ENCODE measurements at places on chromosomes 2 and 18. TPM values are rescaled to one million over a fixed set of nuclear protein-coding genes. Genes with fewer than 3 reads are reported as not detected.

CNTNAP5 gene
- not detected for polyA plus RNA-seq

CD8A gene
- polyA plus RNA-seq: 0.02 TPM

DNA sequence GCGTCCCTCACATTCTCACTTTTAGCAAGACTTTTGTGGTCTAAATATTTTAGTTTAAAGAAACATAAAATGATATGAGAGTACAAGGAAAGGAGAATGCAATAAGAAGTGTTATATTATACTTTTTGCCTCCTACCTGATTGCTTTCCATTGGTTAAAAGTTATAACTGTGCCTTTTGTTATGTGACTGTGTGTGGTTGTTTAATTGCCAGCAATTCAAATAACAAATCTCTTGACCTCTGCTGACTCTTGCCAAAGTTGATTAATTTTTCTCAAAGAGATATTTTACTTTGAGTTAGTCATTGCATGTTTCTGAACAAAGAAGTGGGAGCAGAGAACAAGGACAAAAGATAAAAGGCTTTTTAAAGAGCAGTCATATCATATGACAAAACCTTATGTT is 599.5 kb downstream of the SUCLG1 start:
- H3K4me3 ChIP-seq: no peak overlapping the region
- no peak for DNase-seq
- H3K4me1 ChIP-seq: no peaks in the 10 kb centered on the region
- no peaks in the 10 kb centered on the region for H3K36me3 ChIP-seq
- no peak overlapping the region for H3K27ac ChIP-seq

PLCD4 gene
- 15.3 TPM for polyA plus RNA-seq

COMMD1 gene
- polyA plus RNA-seq: 35.8 TPM

- no peak for DNase-seq
- peak overlapping the region; percentile 58 for H3K4me3 ChIP-seq
- no peaks in the 10 kb centered on the region for H3K27me3 ChIP-seq
- H3K4me1 ChIP-seq: peaks cover 11% of the 10 kb centered on the region
- no peaks in the 10 kb centered on the region for H3K36me3 ChIP-seq
Measured at GRCh38 chr18:50374220-50374752, 560 bp upstream of the SKA1 start.

GRCh38 chr18:67770520-67770919 is 254.0 kb upstream of the DSEL start:
- no peaks in the 10 kb centered on the region for H3K36me3 ChIP-seq
- no peak overlapping the region for H3K27ac ChIP-seq
- peaks cover 9% of the 10 kb centered on the region for H3K4me1 ChIP-seq
- no peak for DNase-seq

CFAP65 gene
- not detected for polyA plus RNA-seq

KCNG2 gene
- not detected for polyA plus RNA-seq

DNA sequence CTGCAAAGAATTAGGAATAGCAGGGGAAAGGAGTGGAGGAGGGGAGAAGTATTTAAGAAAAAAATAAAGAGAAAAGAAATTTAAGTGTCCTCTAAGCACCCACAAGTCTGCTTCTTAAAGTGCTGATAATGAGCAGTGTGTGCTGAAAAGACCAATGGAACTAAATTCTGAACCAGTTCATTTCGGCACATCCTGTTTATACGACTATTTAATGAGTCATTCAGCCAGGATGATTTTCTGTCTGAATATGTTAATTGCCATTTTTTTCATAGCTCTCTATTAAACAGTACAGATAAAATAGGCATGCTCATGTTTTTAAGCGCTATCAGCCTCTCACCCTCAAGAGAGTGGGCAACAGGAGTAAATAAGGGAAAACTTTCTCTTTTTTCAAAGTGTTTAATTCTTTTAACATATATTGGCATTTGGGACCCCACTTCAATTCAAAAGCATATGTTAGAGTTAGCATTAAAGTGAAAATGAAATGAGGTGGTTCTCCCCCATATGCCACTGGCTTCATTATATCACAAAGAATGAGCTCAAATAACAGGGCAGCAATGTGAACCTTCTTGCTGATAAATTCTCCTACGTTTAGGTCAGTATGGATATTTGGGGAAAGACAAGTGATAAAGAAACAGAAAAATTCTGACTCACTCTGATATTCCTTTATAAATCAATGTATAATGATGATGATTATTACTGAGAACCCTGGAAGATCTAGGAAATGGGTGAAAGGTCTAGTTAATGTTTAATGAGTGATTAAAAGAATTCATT is 87.5 kb downstream of the TCF4 start:
- H3K4me1 ChIP-seq: peaks cover 9% of the 10 kb centered on the region
- H3K4me3 ChIP-seq: peak overlapping the region; percentile 6
- H3K27ac ChIP-seq: no peak overlapping the region
- no peaks in the 10 kb centered on the region for H3K36me3 ChIP-seq
- no peaks in the 10 kb centered on the region for H3K27me3 ChIP-seq

GRCh38 chr2:128321784-128322714 is 3.4 kb upstream of the HS6ST1 start:
- no peak for DNase-seq
- peaks cover 4% of the 10 kb centered on the region for H3K4me1 ChIP-seq
- H3K4me3 ChIP-seq: peak overlapping the region; percentile 62
- no peaks in the 10 kb centered on the region for H3K36me3 ChIP-seq
- H3K27me3 ChIP-seq: no peaks in the 10 kb centered on the region

DNA sequence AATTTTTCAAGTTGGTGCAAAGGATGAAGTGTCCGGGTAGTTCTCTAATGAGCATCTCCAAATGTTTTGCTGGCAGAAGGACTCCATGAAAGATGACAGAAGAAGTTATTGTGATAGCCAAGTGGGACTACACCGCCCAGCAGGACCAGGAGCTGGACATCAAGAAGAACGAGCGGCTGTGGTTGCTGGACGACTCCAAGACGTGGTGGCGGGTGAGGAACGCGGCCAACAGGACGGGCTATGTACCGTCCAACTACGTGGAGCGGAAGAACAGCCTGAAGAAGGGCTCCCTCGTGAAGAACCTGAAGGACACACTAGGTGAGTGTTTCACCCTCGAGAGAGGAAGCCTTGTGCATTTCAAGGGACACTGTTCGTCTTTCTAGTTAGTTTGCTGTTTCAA is 110.3 kb downstream of the NCK2 start:
- no peak overlapping the region for H3K4me3 ChIP-seq
- H3K27ac ChIP-seq: peak overlapping the region; percentile 65
- DNase-seq: no peak
- H3K4me1 ChIP-seq: peaks cover 48% of the 10 kb centered on the region

NPC1 gene
- 43.0 TPM for polyA plus RNA-seq

GRCh38 chr2:149200109-149200520 is 130.3 kb upstream of the LYPD6 start:
- H3K36me3 ChIP-seq: no peaks in the 10 kb centered on the region
- H3K27me3 ChIP-seq: no peaks in the 10 kb centered on the region
- H3K4me1 ChIP-seq: peaks cover 16% of the 10 kb centered on the region
- H3K27ac ChIP-seq: no peak overlapping the region
- no peak overlapping the region for H3K4me3 ChIP-seq

DNA sequence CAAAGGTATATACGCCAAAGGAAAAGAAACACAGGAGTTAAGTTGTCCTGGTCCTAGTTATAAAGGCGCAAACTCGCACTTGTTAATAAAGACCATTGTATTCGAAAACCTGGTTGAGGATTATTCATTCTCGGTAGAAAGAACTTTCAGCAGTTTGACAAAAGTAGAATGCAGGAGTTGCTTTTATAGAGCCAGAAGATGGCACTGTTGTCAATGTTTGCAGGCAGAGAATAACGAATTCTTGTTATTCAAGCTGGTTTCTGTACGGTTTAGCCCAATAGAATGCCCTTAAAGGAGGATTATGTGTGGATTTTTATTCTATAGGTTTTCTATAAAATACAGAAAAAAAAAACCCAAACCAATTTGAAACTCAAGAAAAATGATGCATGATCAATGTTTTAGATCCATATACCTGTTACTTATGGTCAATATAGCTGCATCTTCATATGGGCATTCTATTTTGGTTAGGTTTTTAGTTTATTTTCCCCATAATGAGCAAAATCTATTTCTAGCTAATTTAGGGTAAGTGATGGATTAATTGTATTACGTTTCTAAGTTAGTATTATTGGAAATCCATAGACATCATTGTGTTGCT is 510.3 kb downstream of the PLCL1 start:
- no peak for DNase-seq
- H3K36me3 ChIP-seq: no peaks in the 10 kb centered on the region
- H3K4me3 ChIP-seq: no peak overlapping the region
- H3K4me1 ChIP-seq: no peaks in the 10 kb centered on the region

DNA sequence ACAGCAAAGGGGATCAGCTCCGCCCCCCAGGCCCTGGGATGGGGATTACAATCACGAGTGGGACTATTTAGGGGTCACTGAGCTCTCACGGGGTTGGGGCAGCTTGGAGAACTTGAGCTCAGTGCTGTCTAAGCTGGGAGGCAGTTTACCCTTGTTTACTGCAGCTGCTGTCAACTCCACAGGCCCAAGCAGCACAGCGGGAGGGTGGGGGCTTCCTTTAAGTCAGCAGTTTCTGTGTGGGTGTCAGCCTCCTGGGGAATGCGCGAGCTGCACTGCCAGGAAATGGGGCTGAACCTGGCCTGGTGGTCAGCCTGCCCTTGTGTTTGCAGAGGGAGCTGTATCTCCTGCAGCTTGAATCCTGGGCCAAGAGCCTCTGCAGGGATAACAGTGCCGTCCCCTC is 29.8 kb downstream of the TOGARAM2 start:
- no peaks in the 10 kb centered on the region for H3K36me3 ChIP-seq
- no peak for DNase-seq
- no peak overlapping the region for H3K27ac ChIP-seq
- peaks cover 15% of the 10 kb centered on the region for H3K27me3 ChIP-seq
- no peaks in the 10 kb centered on the region for H3K4me1 ChIP-seq
- H3K4me3 ChIP-seq: no peak overlapping the region

DNA sequence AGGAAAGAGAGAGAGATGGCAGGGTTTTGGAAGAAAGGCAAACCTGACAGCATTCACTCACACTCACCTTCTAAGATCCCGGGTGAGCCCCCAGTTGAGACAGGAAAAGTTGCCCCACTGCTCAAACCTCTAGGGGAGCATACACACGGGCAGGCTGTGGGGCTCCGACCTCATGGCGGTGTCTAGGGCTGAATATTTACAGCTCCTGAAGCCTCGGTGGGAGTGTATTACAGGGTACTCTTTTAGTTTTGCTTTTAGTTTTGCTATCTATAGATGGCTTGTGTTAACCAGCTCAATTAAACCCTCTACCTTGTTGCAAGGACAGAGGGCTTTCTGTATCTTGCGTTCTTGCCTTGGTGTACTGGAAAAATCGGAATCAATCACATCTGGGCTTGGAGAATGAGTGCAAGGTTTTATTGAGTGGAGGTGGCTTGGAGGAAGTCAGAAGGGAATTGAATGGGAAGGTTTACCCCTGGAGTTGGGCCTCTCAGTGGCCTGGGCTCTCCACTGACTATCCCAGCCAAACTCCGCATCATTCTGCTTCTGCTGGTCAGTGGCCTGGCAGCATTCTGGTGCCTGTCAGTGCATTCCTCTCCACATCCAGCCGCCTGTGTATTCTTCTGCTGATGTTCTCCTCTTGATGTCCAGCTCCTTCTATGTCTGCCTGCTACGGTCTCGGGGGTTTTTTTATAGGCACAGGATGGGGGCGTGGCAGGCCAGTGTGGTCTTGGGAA is 10.1 kb upstream of the IFIH1 start:
- H3K36me3 ChIP-seq: no peaks in the 10 kb centered on the region
- no peaks in the 10 kb centered on the region for H3K4me1 ChIP-seq

GRCh38 chr2:141557329-141558095 is 573.3 kb downstream of the LRP1B start:
- H3K27ac ChIP-seq: no peak overlapping the region
- H3K36me3 ChIP-seq: no peaks in the 10 kb centered on the region
- no peaks in the 10 kb centered on the region for H3K27me3 ChIP-seq

ATG16L1 gene
- polyA plus RNA-seq: 38.5 TPM

DNA sequence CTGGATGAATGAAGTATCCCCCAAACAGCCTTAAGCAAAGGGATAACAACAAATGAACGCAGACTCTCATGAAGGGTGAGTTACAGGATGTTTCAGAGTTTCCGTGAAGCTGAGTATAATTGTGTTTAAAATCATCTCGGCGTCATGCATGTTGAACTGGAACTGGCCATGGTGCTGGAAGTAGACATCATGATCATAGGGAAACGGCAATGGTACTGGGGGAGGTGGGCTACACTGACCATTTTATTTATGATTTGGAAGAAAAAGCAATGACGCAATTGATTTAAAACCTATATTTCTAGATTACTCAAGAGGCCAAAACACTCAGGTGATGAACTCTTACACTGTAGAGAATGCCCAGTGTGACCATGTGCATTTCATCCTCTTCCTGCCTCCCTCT is 387.9 kb upstream of the MYT1L start:
- no peaks in the 10 kb centered on the region for H3K27me3 ChIP-seq
- H3K4me3 ChIP-seq: no peak overlapping the region
- DNase-seq: no peak
- H3K36me3 ChIP-seq: no peaks in the 10 kb centered on the region
- H3K27ac ChIP-seq: no peak overlapping the region

DNA sequence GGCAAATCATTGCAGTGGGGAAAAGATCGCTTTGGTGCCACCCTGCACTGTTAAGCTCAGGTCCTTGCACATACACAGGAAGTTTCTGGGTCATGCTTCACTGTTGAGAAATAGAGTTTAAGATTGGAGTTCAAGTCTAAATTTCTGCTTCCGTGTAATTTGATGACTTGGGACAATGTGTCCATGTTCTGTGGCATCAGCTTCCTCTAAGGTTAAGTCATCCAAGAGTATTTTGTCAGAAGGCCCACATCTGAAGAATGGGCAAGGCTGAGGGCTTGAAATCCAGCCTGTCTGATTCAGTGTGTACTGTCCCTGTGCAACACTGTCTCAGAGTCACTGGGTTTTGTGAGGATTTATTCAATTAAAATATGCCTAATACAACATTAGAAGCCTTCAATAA is 880.7 kb downstream of the SUCLG1 start:
- DNase-seq: no peak
- no peak overlapping the region for H3K4me3 ChIP-seq
- no peaks in the 10 kb centered on the region for H3K36me3 ChIP-seq
- no peaks in the 10 kb centered on the region for H3K27me3 ChIP-seq
- H3K27ac ChIP-seq: no peak overlapping the region

DNA sequence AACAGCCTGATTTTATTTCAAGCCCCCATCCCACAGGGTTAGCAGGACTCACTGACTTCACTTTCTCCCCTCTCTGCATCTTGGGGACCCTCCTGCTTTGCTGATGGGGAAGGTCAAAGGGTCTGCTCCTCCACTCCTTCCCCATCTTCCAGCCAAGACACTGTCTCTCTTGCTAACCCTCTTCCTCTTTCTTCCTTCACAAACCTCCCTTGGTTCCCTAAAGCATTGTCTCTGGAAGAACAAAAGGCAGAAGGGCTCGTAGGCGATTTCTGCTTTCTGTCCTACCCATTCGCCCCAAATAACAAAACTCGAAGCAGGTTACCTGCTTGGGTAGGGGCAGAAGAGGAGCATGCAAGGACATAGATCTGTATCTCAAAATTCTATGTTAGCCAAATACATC is 5.5 kb upstream of the SLC4A3 start:
- no peak overlapping the region for H3K27ac ChIP-seq
- peaks cover 1% of the 10 kb centered on the region for H3K4me1 ChIP-seq
- no peak overlapping the region for H3K4me3 ChIP-seq
- no peak for DNase-seq

- no peak overlapping the region for H3K27ac ChIP-seq
- DNase-seq: no peak
- H3K4me1 ChIP-seq: peaks cover 4% of the 10 kb centered on the region
- H3K4me3 ChIP-seq: no peak overlapping the region
- peaks cover 6% of the 10 kb centered on the region for H3K36me3 ChIP-seq
- H3K27me3 ChIP-seq: no peaks in the 10 kb centered on the region
Measured at GRCh38 chr18:79375441-79376154, 20.1 kb upstream of the NFATC1 start.
